ENCODE measurements at places on chromosomes 16 and 17. TPM values are rescaled to one million over a fixed set of nuclear protein-coding genes. Genes with fewer than 3 reads are reported as not detected.

GRCh38 chr16:2715064-2715463 lies 5.0 kb downstream of the PRSS27 start:
- no peak for DNase-seq

DNA sequence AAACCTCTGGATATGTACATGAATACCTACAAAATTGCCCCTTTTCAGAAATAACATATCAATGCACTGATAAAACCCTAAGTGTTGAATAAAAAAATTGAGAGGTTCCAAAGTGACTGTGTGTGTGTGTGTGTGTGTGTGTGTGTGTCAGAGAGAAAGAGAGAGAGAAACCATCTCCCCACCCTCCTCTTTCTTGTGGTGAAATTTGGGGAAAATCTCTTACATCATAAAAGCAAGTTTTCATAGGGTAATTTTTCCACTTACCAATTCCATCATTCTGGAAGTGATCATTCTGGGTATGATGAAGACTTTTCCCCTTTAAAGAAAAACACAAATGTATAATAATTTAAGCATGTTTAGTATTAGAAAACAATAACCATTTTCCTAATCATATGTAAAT lies 79.3 kb downstream of the CACNG1 start:
- DNase-seq = no peak

GRCh38 chr16:4433228-4433627 lies 7.6 kb downstream of the DNAJA3 start:
- DNase-seq = no peak

- DNase-seq = peak; percentile 51
These were observed 11.0 kb upstream of the DPEP1 start for GRCh38 chr16:89602273-89602951.

- no peak for DNase-seq
These were observed 49.3 kb downstream of the SIAH1 start for GRCh38 chr16:48335961-48336360.

GRCh38 chr16:67163164-67163998 lies 1.2 kb upstream of the HSF4 start:
- DNase-seq = peak; percentile 83

GRCh38 chr17:40727447-40728231 lies 24.1 kb upstream of the KRT24 start:
- no peak for DNase-seq

DNA sequence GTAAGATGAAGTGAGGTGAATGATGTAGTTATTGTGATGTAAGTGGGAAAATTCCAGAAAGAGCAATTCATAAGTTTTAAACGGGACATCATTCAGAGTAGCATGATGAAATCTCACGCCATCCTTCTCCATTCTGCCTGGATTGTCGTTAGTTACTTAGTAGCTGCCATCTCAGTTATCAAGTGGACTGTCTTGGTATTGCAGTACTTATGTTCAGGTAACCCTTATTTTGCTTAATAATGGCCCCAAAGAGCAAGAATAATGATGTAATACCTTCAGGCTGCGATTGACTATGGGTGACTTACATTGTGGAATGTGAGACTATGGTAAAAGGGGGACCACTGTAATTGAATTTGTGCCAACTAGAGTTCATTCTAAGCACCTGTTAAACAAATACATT lies 234.1 kb upstream of the TOM1L1 start:
- no peak for DNase-seq

GRB7 gene
- total RNA-seq = 2.1 TPM

OTOP3 gene
- total RNA-seq = 0.12 TPM

FA2H gene
- total RNA-seq = 3.0 TPM

SCARF1 gene
- total RNA-seq = 9.3 TPM

ABCC6 gene
- total RNA-seq = 1.0 TPM
